Stimulated activated CD4-positive, alpha-beta T cell treated with anti-CD3 and anti-CD28 coated beads, Interleukin-4, amount 100 ng/mL, for 48 hours (primary cell): ENCODE measurements at places on chromosomes 4 and X.

- DNase-seq, result no peak
Observed at GRCh38 chr4:44535981-44536380, 87.4 kb upstream of the KCTD8 start.

DNA sequence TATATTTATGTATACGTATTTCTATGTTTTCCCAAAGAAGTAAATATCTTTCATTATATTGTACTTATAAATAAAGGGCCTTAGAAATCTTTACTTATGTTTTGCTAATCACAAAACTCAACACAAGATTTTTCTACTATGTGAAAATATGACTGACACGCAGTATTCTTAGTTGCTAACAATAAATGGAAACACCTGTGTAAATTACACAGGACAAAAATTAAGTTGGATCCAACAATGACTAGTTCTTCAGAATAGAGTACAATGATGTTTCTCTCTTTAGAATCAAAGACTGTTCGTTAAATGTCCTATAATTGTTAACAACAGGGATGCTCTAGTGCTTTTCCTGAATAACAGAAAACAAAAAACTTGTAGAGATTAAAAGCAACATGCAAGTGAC is 96.1 kb downstream of the PPP3CA start:
- DNase-seq, result no peak

DNA sequence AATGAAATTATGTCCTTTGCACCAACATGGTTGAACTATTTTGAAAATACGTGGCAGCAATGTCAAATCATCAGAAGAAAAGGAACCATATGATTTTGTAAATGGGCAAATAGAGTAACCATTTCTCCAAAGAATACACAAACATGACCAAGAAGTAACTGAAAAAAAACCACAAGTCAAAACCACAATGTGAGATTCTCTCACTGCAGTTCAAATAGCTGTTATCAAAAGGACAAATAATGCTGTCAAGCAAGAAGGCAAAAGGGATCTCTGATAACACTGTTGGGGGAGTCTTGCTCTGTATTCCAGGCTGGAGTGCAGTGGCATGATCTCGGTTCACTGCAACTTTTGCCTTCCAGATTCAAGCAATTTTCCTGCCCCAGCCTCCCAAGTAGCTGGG is 280.8 kb upstream of the ZCCHC13 start:
- DNase-seq, result no peak

DNA sequence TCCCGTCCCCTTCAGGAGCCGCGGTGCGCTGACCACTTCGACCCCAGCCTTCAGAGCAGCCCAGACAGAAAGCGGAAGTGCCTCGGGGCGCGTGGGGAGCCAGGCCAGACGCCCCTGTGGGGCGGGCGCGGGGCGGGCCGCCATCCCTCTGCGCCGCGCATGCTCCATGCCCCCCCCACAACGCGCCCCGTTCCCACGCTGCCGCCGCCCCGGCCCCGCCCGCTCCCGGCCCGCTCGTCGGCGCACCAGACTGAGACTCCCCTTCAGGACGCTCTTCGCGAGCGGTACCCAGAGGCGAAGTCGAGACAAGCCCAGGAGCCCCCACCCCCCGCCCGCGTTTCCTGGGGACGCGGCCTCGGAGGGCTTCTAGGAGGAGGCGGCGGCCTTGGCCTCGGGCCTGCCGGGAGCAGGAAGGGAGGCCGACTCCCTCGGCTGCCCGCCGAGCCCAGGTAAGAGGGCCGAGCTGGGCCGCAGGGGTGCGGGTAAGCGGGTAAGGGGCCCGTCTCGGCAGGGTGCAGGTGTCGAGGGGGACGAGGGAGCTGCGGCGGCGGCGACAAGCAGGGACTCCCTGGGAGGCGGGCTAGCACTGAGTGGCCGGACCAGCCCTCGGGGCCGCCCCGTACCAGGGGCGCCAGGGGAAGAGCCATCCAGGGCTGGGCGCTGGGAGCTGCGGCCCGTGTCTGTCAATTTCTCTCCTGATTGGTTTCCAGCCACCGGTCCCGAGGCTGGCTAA is at the start of gene ZFP92:
ZFP92 (plus strand) TSS at position 218 of the 733 bp plus-strand sequence. CDS start 6,851 bp downstream, outside the sequence.
- DNase-seq, result peak; percentile 1

- DNase-seq, result no peak
Observed at GRCh38 chr4:162891788-162892707, 274.6 kb downstream of the NAF1 start.

DNA sequence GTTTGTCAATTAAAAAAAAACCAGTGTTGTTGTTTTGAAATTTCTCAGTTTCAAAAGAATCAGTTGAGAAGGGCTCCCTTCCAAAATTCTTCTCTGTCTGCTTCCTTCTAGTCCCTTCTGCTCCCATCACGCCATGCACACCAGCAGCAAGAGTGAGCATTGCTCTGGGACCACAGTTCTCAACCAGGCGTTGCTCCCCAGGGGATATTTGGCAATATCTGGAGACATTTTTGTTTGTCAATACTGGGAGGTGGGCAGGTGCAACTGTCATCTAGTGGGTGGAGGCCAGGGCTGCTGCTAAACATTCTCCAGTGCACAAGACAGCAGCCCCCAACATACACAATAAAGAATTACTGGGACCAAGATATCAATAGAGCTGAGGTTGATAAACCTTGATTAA is 74.8 kb upstream of the EGFL6 start:
- no peak for DNase-seq

- DNase-seq, result peak; percentile 93
Observed at GRCh38 chr4:48269861-48270522, 354 bp upstream of the TEC start.

GRCh38 chr4:78482281-78482680 is 69.3 kb upstream of the ANXA3 start:
- no peak for DNase-seq

DNA sequence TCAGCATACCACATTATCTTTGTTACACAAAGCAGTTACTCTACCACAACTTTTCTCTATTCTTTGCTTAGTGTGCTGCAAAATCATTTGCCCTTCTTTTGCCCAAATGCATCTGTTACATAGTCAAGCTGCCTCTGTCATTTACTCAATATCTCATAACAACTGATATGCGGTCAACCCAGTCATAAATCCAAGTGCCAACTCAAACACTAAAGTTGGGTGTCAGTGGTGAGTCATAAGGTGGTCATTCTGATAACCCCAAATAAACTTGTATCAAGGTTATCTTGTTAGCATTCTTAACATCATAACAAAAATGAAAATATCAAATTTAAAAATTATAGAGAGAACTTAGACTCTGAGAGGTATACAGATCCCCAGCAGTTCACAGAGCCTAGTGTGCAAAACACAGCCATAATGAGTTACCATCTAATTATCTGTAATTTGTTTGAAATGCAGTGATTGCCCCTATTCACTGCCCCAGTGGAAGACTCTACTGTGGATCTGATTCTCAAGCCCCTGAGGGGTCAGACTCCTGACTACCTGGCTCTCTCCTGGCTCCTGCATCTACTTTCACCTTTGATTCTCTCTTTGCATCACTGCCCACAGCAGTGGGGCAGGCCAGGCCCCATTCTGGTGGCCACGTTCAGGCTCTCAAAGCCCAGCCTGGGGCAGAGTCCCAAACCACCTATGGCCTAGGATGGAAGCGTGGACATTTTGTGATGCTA is 29.2 kb downstream of the TBC1D9 start:
- no peak for DNase-seq

GRCh38 chr4:98689507-98690174 is 31.2 kb upstream of the TSPAN5 start:
- DNase-seq, result no peak

- no peak for DNase-seq
Observed at GRCh38 chrX:9913146-9913433, 54.1 kb upstream of the CLDN34 start.

- no peak for DNase-seq
Observed at GRCh38 chr4:9976781-9977180, 44.5 kb downstream of the SLC2A9 start.

DNA sequence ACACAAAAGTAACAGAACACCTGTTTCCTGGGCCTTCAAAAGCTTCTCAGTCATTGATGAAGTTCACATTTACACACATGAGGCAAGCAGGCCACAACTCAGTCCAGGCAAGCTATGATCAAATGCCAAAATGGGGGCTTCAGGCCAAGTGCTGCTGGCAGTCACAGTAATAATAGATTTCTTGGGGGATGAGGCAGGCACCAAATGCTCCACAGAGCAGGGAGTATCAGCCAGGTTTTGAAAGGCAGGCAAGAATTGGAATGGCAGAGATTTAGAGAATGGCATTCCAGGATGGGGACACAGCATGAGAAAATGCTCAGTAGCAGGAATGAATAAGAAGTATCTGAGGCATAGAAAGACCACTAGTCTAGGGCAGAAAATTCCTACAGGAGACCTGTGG is 52.8 kb downstream of the GRIA3 start:
- DNase-seq, result no peak

GRCh38 chr4:138796761-138797160 is 218.8 kb upstream of the NOCT start:
- DNase-seq, result no peak

DNA sequence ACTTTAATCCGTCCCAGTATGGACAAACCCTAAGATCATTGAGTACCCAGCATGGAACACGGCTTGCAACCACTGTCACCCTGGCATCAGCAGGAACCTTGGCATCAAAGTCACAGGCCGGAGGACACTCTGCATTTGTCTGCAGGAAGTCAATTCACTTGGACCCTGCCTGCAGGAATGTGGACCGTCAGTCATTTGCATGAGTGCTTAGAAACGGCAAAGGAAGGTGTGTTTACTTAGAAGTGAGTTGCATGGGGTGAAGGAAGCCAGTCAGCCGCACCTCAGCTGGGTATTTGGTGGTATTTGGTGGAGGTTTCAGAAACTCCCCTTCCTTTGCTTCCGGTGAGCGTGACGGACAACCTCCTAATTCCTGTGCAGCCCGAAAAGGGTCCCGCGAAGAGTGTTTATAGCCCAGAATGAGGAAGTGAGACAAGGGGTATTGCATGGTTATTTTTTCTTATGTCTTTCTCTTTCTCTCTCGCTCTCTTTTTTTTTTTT is 15.5 kb downstream of the P2RY8 start:
- DNase-seq, result no peak

DNA sequence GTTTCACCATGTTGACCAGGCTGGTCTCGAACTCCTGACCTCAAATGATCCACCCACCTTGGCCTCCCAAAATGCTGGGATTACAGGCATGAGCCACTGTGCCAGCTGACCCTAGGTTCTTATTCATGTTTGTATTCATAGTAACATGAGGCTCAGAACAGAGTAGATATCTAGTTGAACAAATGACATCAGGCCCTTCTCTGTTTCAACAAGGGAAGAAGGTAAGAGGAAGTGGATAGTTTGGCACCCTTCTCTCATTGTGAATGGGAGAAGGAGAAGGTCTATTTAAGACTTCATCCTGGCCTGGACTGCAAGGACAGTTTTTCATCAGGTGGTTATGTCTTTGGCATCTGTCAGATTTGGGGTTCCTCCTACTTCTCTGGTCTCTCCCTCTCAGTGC is 13.8 kb downstream of the GJB1 start:
- no peak for DNase-seq

DNA sequence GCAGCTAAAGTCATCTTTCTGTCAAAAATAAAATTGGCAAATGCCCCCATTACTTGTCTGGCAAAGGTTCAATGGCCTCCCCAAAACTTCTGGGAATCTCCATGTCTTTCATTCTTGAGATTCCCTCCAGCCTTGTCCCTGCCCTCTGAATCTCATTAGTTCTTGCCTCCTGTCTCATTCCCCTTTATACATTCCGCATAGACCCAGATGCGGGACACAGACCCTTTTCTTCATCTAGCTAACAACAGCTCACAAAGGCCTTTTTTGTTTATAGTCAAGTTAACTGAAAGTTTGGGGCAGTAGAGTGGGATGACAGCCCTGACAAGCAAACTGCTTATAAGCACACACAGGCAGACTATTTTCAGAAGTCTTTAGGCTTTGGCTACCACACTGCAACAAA is 306.1 kb upstream of the FAM241A start:
- no peak for DNase-seq

DNA sequence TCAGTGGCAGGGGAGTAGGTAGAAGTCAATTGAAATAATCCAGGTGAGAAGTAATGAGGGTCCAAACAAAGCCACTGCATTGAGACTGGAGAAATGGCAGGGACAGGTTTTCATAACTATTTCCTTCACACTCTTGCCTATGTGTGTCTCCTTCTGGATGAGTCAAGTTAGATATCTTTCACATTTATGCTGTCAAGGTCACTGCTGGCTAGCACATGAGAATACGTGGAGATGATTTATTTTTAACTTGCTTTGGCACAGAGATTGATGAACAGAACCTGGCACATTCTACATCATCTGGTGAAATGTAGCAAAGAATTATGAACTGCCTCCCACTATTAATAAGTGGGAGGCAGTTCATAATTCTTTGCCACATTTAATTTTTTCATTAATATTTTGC is 66.7 kb upstream of the BOD1L1 start:
- DNase-seq, result no peak

DNA sequence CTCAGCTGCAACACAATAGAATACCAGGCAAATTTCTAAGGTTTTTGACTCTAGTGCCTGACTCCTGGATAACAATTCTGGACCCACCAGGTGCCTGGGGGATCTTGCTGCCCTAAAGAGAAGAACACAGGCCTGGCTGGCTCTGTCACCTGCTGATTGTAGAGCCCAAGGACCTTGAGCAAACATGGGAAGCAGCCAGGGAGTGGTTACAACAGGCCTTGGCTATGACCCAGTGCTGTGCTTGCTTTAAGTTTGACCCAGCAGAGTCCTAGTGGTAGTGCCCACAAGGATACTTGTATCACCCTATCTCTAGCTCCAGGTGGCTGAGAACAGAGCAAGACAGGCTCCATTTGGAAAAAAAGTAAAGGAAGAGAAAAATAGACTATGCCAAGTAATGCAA is 176.8 kb upstream of the DCAF12L2 start:
- no peak for DNase-seq

GRCh38 chr4:87657525-87657924 is 7.4 kb downstream of the DMP1 start:
- no peak for DNase-seq

GRCh38 chrX:127313635-127314034 is 494.1 kb downstream of the PRR32 start:
- no peak for DNase-seq

GRCh38 chrX:93422693-93423092 is 250.7 kb downstream of the NAP1L3 start:
- no peak for DNase-seq

DNA sequence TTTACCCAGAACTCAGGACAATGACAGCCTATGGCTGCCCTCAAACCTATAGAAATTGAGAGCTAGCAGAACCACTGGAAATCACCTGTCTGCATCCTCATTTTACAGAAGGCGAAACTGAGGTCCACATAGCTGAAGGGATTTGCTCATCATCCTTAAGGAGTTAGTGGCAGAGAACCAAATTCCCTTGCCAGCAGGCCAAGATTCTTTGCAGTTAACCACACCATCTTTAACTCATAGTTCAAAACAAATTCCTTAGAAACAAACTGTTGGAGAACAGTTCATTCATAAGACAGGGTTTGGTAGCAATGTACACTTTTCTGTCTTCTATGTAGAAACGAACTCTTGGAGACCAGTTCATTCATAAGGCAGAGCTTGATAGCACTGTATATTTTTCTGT is 37.9 kb upstream of the RAP2C start:
- DNase-seq, result no peak

- DNase-seq, result no peak
Observed at GRCh38 chrX:27597508-27597907, 7.4 kb downstream of the DCAF8L2 start.
